ENCODE measurements at places on chromosomes 4 and X. TPM values are rescaled to one million over a fixed set of nuclear protein-coding genes. Genes with fewer than 3 reads are reported as not detected.

DNA sequence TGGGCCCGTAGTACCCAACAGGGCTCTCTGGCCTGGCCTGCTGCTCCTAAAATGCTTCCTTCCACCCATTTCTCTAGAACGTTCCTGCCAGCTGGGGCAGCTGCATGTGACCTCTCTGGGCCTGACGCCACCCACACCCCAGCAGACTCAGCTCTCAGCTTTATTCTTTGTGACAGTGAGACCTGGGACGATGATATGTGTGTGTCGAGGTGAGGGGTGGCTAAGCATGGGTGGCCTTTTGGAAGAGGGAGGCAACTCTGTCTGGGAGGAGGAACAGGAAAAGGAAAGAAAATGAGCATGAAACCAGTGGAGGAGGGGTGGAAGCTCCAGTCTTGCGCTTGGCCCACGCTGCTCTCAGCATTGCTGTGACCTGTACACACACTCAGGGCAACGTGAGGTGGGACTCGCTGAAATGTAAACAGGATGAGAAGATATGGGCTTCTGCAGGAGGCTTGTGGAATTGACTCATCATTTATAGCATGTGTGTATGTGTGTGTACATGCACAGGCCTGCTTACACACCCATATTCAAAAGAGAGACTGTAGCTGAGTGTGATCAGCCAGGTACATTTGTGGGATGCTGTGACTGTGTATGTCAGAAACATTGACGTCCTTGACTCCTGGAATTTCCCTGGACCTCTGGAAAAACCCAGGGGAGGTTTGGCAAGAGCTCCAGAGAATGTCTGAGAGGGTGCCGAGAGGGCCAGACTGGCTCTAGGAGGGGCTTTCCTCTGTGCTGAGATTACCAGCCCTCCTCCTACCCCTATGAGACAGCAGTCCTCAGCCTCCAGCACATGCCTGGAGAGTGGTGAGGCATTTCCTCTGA is 137.9 kb downstream of the PJA1 start:
- no peak for DNase-seq

DNA sequence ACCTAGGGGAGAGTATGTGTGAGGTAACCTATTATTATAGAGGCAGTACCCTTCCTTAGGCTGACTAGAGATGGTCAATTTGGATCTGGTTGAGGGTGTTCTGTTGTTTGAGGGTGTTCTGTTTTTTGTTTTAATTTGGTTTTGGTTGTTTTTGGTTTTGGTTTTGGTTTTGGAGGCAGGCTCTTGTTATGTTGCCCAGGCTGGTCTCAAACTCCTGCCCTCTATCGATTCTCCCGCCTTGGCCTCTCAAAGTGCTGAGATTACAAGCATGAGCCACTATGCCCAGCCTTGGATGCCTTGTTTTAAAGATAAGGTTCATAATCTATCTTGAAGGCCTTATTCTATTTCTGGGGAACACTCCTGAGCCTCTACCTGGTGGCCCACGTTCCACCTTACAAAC is 912 bp downstream of the CXorf65 start:
- DNase-seq: peak; percentile 23

- no peak for DNase-seq
Observed at GRCh38 chr4:83282049-83282535, 2.5 kb downstream of the COQ2 start.

DNA sequence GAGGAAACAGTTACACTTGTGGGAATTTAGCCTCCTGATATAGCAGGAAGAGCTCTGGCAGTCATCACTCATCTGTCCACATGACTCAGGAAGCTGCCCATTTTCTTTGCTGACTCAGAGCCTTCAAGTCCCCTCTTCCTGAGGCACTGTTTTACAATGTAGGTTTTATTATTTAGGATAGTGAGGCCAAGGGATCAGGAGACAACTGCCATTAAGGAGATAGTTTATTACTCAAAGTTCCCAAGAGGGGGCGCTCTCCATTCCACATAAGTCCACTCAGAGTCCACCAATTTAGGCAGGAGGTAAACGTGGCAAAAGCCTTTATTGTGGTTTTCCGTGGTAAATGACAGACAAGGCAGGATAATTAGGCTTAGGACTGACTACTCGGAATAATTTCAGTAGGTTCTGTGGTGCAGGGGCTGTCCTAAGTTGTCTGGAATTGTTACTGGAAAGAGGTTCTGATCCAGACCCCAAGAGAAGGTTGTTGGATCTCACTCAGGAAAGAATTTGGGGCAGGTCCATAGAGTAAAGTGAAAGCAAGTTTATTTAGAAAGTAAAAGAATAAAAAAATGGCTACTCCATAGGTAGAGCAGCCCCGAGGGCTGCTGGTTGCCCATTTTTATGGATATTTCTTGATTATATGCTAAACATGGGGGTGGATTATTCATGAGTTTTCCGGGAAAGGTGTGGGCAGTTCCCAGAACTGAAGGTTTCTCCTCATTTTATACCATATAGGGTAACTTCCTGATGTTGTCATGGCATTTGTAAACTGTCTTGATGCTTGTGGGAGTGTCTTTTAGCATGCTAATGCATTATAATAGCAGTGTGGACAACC is 96.0 kb upstream of the RAB40AL start:
- no peak for DNase-seq

DNA sequence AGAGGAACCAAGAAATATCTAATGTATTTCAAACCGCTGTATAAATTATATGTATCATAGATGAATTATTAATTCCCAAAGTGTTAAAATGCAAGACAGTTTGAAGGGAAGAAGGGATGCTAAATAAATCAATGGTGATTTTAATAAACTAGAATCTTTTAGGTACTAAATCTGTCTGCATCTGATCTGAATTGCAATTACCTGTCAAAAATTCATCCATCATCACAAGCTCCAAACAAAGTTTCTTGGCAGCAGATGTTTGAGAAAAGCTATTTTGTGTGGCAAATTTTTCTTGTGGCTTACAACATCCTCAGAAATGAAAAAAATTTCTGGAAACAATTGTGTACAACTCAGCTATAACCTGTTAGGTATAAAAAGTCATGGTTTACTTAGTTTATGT is 816.0 kb upstream of the NDST4 start:
- no peak for DNase-seq

DNA sequence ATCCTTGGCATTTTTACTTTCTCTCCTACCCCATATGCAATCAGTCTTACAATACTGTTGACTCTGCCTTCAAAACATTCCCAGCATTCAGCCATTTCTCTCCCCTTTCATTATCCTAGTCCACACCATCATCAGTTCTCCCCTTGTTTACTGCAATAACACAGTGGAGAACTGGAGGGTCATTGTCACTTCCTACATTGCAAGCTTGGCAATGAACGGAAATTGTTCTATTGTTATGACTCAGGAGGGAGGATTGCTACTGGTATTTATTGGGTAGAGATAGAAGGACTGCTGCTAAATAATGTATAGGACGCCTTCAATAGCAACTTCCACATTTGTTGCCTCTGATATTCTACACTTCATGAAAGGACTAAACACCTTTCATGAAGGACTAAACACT is 231.8 kb downstream of the BANK1 start:
- DNase-seq: no peak

DNA sequence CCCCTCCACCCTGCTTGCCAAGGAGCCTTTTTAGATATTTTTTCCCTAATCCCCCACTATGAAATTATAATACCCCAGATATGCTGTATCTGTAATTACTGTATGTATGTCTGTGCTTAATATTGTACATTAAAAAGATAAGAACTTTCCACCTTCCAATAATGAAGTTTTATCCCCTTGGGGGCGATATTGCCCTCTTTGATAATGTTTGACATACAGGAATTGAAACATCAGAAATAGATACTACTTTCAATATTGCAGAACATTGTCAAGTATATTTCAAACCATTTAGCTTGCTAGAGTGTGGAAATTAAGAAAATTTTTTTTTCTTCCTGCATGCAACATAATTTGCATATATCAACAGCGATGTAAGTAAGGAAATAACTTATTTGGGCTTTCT is 58.9 kb downstream of the NAF1 start:
- no peak for DNase-seq

GRCh38 chr4:77360451-77360850 is 203.4 kb downstream of the CCNG2 start:
- DNase-seq: no peak

GRCh38 chr4:10192331-10192730 is 75.7 kb upstream of the WDR1 start:
- no peak for DNase-seq

GRCh38 chrX:100895365-100896075 is 21.4 kb upstream of the NOX1 start:
- no peak for DNase-seq

KLKB1 gene
- 1.2 TPM for total RNA-seq

SLIT2 gene
- 119 TPM for total RNA-seq

DACH2 gene
- total RNA-seq: 0.13 TPM
